Stimulated activated CD4-positive, alpha-beta T cell treated with anti-CD3 and anti-CD28 coated beads, TNF-alpha, amount 100 ng/mL, for 48 hours (primary cell): ENCODE measurements at places on chromosomes 16 and 17.

DNA sequence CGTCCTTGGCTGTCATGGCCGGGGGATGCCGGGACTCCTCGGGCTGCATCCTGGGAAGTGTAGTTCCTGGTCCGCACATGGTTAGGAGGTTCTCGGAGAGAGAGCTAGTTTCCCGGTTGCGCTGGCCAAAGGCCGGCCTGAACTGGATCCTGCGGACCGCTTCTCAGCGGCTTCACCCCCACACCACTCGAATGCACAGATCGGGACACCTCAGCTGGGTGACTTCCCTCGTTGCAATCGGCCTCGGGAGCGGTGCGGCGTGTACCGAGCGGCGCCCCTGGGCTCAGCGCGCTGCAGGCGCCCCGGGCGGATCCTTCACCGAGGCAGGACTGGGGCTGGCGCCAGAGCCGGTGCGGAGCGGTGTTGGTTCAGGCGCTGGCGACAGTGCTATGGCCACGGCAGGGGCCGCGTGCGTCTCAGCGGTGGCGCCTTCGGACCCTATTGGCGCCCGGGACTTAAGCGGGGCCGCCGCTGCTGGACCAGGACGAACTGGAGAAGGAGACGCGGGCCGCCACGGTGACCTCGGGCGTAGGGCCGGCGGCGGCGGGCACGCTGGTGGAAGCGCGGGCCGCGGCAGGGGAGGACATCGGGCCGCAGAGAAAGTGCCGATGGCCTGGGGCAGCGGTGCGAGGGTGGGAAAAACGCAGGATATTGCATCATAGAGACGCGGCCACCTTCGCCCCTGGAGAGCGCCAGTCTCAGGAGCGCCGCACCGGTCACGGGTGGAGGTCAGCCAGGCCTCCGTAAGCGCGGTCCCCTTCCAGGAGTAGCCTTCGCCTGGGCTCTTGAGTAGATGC is 11.4 kb downstream of the ZNF629 start:
- DNase-seq: peak; percentile 40

GRCh38 chr17:78567991-78568390 is 9.2 kb downstream of the DNAH17 start:
- DNase-seq: no peak

GRCh38 chr16:12628536-12628935 is 175.2 kb downstream of the CPPED1 start:
- no peak for DNase-seq

DNA sequence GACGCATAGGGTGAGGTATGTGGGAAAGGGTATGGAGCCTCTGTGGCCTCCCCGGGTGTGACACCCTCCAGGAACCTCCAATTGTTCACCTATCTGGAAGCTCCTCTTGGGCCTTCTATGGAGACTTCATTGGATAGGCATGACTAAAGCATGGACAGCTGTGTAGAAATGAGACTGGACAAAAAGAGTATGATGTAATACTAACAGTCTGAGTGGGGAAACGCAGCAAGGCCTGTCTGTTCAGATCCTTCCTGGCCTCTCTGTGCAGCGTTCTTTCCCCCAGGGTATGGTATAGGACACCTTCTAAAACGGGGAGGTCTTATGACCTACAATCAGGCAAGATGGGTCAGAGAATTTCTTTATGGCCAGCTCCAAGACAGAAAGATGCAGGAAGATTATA is 30.7 kb upstream of the CCNF start:
- DNase-seq: no peak

- DNase-seq: no peak
Measured at GRCh38 chr16:28602529-28602928, 5.7 kb upstream of the SULT1A2 start.
